Kasumi-1 (cell line): ENCODE measurements at places on chromosomes 2 and 18.

DNA sequence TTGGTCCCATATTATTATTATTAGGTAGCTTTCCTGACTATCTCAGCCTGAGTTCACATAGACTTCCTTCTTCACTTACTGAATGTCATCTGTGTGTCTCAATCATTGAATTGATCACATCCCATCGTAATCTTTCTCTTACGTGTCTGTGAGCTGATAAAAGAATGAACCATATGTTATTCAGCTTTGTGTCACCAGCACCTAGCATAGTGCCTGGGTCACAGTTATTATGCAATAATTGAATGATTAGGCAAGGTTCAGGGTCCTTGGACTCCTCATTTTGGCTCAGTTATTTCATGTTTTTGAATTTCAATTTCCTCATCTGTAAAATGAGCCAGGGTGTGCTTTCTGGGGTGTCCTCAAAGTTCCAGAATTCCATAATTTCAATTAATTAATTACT lies 107.2 kb downstream of the ZEB2 start:
- no peak for DNase-seq

DNA sequence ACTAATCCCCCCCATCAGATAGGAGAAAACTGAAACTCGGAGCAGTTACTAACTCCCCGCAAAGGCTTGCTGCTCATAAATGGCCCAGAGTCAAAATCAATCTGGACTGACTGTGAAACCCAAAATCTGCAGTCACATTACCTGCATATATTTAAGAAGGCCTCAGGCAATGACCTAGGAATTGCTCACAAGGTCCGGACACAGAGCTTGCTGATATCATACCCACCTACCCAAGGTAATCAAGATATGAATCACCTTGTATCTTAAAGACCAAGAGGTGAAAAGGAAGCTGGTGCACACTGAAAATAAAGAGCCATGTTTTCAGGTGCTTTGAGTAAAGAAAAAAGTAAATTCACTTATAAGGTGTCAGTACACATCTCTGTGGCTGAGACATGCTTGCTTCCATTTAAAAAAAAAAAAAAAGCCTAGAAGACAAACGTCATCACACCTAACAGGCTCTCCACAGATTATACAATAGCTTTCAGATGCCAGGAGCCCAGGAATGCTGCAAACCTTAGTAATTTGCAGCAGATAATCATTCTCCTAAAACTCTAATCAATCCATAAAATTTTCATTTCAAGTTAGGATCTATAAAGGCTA lies 195.4 kb downstream of the ZEB2 start:
- no peak for DNase-seq

- no peak for DNase-seq
These were observed 326.9 kb upstream of the TNP1 start for GRCh38 chr2:217186668-217187159.

- no peak for DNase-seq
These were observed 544.1 kb downstream of the LRRTM4 start for GRCh38 chr2:76977846-76978727.

GRCh38 chr2:17713291-17713690 lies 40.3 kb downstream of the SMC6 start:
- no peak for DNase-seq

DNA sequence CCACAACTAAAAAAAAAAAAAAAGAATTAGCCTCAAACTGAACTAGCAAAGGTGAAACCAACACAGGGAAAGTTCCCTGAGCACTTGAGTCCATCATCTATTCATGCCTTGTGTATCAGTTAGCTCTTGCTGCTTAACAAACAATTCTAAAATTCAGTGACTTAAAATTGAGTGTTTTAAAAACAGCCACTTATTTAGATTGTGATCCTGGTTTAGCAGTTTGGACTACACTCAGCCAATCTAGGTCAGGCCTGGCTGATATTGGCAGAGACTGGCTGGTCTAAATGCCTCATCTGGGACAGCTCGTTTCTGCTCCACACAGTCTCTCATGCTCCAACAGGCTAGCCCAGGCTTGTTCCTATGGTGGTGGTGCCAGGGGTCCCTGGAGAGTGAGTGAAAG lies 247.9 kb downstream of the ATAD2B start:
- DNase-seq = no peak

- DNase-seq = no peak
These were observed 82.0 kb downstream of the THNSL2 start for GRCh38 chr2:88252111-88252510.

DNA sequence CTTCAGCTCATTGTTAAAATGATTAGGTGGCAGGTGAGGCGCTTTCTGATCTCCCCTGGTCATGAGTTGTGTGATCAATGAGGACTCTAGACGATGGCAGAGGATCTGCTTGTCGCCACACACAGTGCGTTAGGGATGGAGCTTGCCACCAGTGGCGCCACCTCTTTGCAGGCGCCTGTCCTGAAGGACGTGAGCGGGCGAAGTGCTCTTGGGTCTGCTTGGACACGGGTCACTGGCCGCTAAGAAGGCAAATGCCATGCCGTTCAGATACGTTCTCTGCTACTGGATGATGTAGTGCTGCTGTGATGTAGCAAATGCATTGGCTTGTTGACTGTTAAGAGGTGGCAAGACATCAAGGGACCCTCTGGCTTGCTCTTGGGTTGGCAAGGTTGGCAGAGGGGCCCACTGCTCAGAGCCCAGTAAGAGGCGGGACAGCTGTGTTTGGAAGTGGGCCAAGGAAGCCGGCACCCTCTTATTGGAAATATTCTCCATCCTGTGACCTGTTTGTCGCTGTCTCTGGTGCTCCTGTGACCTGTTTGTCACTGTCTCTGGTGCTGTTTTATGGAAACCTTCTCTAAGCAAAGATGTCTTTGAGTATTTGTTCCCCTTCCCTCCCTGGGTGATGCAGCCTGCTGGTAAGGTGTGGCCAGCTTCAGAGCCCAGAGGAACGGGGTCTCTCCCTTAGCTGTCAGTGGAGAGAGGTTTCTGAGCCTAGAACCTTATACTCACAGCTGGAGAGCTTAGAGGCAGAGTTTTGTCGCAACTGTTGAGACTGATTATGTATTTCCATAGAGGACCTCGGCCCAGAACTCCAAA lies 14.6 kb downstream of the LDLRAD4 start:
- no peak for DNase-seq

GRCh38 chr2:38702413-38702812 lies 36.5 kb downstream of the GALM start:
- DNase-seq = no peak

GRCh38 chr18:6236258-6236657 lies 178.5 kb downstream of the L3MBTL4 start:
- DNase-seq = no peak

DNA sequence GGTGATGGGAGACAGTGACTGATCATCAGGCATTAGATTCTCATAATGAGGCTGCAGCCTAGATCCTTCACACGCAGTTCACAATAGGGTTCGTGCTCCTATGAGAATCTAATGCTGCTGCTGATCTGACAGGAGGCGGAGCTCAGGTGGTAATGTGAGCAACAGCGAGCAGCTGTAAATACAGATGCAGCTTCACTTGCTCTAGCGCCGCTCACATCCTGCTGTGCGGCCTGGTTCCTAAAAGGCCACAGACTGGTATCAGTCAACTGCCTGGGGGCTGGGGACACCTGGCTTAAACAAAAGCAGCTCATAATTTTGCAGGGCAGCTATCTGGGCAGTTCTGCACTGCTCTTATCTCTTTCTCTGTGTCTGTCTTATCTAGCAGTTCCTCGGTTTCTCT lies 20.4 kb upstream of the CD226 start:
- no peak for DNase-seq

DNA sequence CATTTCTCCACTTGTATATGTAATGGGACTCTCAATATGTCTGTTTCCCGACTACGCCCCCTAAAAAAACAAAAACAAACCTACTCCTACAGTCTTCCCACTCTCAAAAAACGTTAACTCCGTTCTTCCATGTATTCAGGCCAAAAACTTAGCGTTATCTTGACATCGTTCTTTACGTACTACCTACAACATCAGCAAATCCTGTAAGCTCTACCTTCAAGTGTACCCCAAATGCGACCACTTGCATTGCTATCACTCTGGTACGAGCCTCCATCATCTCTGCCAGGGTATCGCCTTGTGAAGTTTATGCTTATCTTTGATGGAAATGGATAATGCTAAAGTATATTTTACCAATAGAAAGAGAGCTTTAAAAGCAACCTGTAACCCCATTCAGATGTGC lies 479 bp downstream of the GPATCH11 start:
- no peak for DNase-seq

- DNase-seq = no peak
These were observed 54.1 kb downstream of the CDC42EP3 start for GRCh38 chr2:37617119-37617892.

GRCh38 chr2:144084114-144084661 lies 435.7 kb downstream of the ZEB2 start:
- DNase-seq = no peak
